ENCODE measurements at places on chromosomes 6 and 20. TPM values are rescaled to one million over a fixed set of nuclear protein-coding genes. Genes with fewer than 3 reads are reported as not detected.

The GMDS gene
- polyA plus RNA-seq, result 23.9 TPM

The BFSP1 gene
- not detected for polyA plus RNA-seq

The NDUFAF4 gene
- 70.2 TPM for polyA plus RNA-seq

The GCNT2 gene
- polyA plus RNA-seq, result 1.9 TPM

The FAM209B gene
- not detected for polyA plus RNA-seq

The ADRM1 gene
- 117 TPM for polyA plus RNA-seq

The COL12A1 gene
- not detected for polyA plus RNA-seq

The ZNF311 gene
- polyA plus RNA-seq, result 0.54 TPM

The SUMO4 gene
- 0.38 TPM for polyA plus RNA-seq

The CEP85L gene
- polyA plus RNA-seq, result 19.3 TPM

The SFTA2 gene
- polyA plus RNA-seq, result not detected

The MCCD1 gene
- not detected for polyA plus RNA-seq

The ZBTB9 gene
- 4.5 TPM for polyA plus RNA-seq

The SPATS1 gene
- polyA plus RNA-seq, result not detected

The PMEPA1 gene
- polyA plus RNA-seq, result 1.1 TPM

The ABHD16B gene
- polyA plus RNA-seq, result not detected

The CNKSR3 gene
- not detected for polyA plus RNA-seq

The SCUBE3 gene
- polyA plus RNA-seq, result 0.05 TPM

The DUSP15 gene
- not detected for polyA plus RNA-seq

The ULBP2 gene
- polyA plus RNA-seq, result not detected

The KIAA0408 gene
- 0.68 TPM for polyA plus RNA-seq

The DEF6 gene
- 137 TPM for polyA plus RNA-seq

The AVP gene
- not detected for polyA plus RNA-seq

The TGM3 gene
- not detected for polyA plus RNA-seq

The IL17F gene
- not detected for polyA plus RNA-seq

The PPP1R14C gene
- not detected for polyA plus RNA-seq

The EYS gene
- 0.06 TPM for polyA plus RNA-seq

The TUBB1 gene
- 0.07 TPM for polyA plus RNA-seq

The DTNBP1 gene
- 33.7 TPM for polyA plus RNA-seq

The RBM12 gene
- polyA plus RNA-seq, result 51.3 TPM

The KCNS1 gene
- polyA plus RNA-seq, result 0.18 TPM

The SIRPD gene
- 0.10 TPM for polyA plus RNA-seq

The DTD1 gene
- polyA plus RNA-seq, result 44.8 TPM

The SPATA2 gene
- polyA plus RNA-seq, result 2.4 TPM

The PNPLA1 gene
- polyA plus RNA-seq, result not detected

The RAET1L gene
- not detected for polyA plus RNA-seq

The RNF144B gene
- polyA plus RNA-seq, result 1.1 TPM

The PCMTD2 gene
- 51.1 TPM for polyA plus RNA-seq

The PERP gene
- polyA plus RNA-seq, result 4.0 TPM

The PRELID3B gene
- polyA plus RNA-seq, result 44.7 TPM

The PNLDC1 gene
- polyA plus RNA-seq, result not detected

The NRN1 gene
- polyA plus RNA-seq, result not detected

The ECT2L gene
- 0.09 TPM for polyA plus RNA-seq

The RBPJL gene
- not detected for polyA plus RNA-seq

The MEI4 gene
- polyA plus RNA-seq, result not detected

The SLC22A2 gene
- not detected for polyA plus RNA-seq

The MCHR2 gene
- not detected for polyA plus RNA-seq

The IP6K3 gene
- not detected for polyA plus RNA-seq

The GSTA3 gene
- polyA plus RNA-seq, result not detected

The KLHDC3 gene
- polyA plus RNA-seq, result 130 TPM

The CD109 gene
- 0.32 TPM for polyA plus RNA-seq

The CAP2 gene
- not detected for polyA plus RNA-seq

The PDYN gene
- not detected for polyA plus RNA-seq

The FNDC11 gene
- polyA plus RNA-seq, result 0.17 TPM

The AGPAT4 gene
- 2.4 TPM for polyA plus RNA-seq

The HLA-F gene
- 402 TPM for polyA plus RNA-seq

The LKAAEAR1 gene
- 1.4 TPM for polyA plus RNA-seq

The PRL gene
- polyA plus RNA-seq, result not detected

The HLA-DRA gene
- polyA plus RNA-seq, result 205 TPM

The PACSIN1 gene
- polyA plus RNA-seq, result 0.14 TPM
